ENCODE measurements at places on chromosomes 7 and 10.
A peak's percentile ranks its signal among the peaks of the same experiment; 100 is the strongest.

DNA sequence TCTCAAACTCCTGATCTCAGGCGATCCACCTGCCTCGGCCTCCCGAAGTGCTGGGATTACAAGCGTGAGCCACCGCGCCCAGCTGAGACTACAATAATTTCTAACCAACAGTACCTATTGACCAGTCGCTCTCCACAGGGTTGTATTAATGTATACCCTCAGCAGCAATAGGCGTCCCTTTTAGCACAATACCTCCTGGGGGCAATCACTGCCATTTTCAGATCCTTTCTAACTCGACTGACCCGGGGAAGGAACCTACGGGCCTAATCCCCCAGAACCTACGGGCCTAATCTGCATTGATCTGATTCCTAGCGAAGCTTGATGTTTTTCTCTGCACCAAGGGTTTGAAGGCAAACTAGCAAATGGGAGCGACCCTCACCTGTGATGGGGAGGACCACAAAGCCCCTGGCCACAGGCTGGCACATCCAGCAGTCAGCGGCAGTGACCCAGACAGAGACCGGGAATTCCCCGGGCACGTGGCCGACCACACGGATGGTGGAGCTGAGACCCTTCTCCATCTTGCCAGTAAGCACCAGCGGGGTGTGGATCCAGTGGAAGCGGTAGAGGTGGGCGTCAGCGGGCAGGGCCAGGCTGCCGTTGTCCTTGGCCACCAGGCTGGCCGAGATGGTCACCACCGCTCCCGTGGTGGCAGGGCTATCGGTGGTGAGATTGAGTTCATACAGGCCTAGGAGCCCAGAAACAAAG is 6.9 kb downstream of the TMEM130 start:
- no peak for DNase-seq

GRCh38 chr7:54864663-54865062 is 105.7 kb upstream of the SEC61G start:
- DNase-seq = no peak

DNA sequence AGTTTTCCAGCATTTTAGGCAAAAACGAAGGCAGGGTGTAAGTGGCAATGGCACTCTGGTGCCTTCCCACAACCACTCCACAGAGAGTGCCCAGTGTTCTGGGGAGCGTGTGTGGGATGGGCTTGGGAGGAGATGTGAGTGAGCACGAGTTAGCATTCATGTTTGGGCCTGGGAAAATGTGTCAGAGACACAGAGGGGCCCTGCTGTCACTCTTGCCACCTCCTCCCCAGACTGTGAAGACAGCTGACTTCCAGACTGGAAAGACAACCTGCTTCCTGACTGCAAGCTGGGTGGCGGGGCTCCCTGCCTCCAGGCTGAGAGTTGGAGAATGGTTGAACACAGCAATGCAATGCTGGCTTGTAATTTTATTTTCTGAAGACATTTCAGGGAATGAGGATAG is 454.5 kb upstream of the ZMIZ1 start:
- DNase-seq = no peak

GRCh38 chr10:111113238-111113960 is 36.6 kb downstream of the ADRA2A start:
- no peak for DNase-seq

DNA sequence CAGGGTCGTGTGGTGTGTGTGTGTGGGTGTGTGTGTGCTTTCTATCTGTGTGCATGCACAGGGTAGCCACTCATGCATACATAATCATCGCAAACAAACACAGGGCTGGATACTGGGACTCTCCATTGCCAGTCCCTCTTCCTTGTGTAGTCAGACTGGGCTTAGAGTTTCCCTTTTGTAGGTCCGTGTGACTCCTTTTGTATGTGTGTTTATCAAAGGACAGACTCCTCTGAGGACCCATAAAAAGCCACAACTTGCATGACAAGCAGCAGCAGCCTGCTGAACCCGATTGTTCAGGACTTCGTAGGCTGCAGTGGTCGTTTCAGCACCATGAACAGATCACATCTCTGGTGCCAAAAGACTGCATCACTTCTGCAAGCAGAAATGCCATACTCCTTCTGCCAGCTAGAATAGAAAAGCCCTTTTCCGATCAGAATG is 895 bp downstream of the VSTM2A start:
- DNase-seq = no peak

- peak; percentile 62 for DNase-seq
These were observed 149.6 kb downstream of the TCF7L2 start for GRCh38 chr10:113099431-113100183.

DNA sequence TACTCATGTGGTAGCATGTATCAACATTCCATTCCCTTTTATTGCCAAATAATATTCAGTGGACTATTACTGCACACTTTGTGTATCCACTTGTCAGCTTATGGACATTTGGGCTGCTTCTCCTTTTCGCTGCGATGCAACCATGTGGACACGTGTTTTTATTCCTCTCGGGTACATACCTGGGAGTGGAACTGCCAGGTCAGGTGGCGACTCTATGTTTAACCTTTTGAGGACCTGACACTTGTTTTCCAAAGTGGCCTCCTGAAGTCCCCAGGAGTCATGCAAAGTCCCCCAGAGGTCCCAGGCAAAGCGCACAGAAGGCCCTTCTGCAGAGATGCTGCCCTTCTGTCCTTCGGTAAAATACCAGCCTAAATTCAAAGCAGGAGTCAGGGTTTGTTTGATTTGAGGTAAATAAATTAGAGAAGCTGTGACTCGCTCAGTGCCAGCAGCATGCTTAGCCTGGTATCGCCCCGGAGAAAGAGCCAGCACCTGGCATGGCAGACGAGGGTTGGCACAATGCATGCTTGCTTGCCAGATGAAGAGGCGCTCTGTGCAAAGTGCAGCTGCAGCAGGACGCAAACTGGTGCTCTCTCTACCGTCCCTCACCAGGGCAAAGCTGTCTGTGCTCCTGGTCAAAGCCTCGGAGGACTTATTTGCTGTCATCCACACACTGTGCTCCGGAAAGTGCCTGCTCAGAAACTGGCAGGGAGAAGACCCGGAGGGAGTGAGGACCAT is 37.8 kb downstream of the HIPK2 start:
- DNase-seq = no peak

GRCh38 chr10:30752481-30752881 is 122.9 kb upstream of the LYZL2 start:
- no peak for DNase-seq

GRCh38 chr10:28326516-28327490 is 23.9 kb upstream of the MPP7 start:
- DNase-seq = no peak

- DNase-seq = no peak
These were observed 4.7 kb upstream of the TRIM8 start for GRCh38 chr10:102639537-102639936.

GRCh38 chr10:8104005-8104404 is 49.5 kb downstream of the GATA3 start:
- DNase-seq = no peak

DNA sequence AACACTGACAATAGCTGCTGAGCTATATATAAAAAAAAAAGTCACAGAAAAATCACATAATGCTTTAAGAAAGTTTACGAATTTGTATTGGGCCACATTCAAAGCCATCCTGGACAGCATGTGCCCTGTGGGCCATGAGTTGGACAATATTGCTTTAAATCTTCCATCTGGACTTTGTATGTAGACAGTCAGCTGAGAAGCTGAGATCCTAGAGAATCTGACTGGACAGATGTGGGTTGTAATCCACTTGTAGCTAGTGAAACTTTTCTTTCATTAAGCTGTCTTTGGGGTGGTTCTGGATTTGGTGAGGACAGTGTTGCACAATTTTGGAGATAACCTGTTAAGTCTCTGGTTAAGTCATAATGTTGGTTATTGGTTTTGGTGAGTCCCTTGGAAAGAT is 824.5 kb downstream of the CCSER2 start:
- no peak for DNase-seq

- DNase-seq = no peak
These were observed 3.1 kb downstream of the USP6NL start for GRCh38 chr10:11608159-11609013.

- DNase-seq = no peak
These were observed 13.3 kb upstream of the TCTN3 start for GRCh38 chr10:95706990-95707389.

DNA sequence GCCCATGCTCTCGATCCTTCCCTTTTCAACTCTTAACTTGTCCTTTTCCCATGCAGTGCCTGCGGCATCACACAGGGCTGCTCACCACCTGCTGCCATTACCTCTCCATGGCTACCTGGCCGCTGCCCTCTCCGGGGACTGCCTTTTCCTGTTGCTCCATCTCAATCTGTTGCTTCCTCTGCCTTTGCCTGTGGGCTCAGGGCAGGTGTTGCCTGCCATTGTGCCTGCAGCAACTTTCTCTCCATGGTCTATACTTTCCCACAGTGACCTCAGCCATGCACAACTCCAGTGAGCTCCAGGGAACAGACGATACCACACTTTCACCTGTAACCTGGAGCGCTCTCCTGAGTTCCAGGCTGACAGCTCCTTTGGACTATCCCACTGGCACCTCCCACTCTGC is 3.2 kb downstream of the DNAJB12 start:
- DNase-seq = no peak

- DNase-seq = no peak
These were observed 28.2 kb downstream of the C10orf105 start for GRCh38 chr10:71691405-71691804.

- DNase-seq = no peak
These were observed 24.6 kb upstream of the PLEKHA1 start for GRCh38 chr10:122349758-122350369.

- DNase-seq = peak; percentile 43
These were observed 1200.5 kb downstream of the SORCS1 start for GRCh38 chr10:105964009-105964408.

DNA sequence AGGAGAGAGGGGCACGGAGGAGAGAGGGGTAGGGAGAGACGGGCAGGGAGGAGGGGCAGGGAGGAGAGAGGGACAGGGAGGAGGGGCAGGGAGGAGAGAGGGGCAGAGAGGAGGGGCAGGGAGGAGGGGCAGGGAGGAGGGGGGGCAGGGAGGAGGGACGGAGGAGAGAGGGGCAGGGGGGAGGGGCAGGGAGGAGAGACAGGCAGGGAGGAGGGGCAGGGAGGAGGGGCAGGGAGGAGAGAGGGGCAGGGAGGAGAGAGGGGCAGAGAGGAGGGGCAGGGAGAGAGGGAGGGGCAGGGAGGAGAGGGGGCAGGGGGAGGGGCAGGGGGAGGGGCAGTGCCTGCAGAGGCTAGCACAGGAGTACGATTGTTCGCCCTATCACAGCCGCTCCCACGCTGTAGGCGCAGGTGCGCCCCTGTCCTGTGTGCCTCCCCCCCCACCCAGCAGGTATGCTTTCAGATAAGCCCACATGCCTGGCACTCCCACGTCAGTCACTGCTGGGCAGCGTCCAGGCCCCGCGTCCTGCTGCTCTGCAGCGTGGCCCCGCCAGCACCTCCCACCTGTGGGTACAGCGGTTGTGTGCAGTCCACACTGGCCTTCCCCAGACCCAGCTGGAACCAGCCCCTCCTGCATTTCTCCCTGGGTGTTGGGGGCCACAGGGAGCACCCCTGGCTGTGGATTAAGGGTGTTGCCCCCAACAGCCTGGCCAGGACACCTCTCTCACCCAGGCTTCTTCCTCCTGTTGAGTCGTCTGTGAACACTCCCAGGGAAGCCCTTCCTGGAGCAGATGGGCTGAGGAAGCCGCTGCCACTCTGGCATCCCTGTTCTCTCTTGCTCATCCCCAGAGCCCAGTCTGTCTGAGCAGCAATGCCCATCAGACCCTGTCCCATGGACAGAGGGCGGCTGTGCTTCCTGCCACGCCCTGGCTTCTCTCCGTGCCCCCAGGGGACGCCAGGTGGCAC is 10.8 kb downstream of the NKX6-2 start:
- DNase-seq = no peak

GRCh38 chr10:14409247-14409646 is 78.5 kb upstream of the FRMD4A start:
- DNase-seq = no peak

DNA sequence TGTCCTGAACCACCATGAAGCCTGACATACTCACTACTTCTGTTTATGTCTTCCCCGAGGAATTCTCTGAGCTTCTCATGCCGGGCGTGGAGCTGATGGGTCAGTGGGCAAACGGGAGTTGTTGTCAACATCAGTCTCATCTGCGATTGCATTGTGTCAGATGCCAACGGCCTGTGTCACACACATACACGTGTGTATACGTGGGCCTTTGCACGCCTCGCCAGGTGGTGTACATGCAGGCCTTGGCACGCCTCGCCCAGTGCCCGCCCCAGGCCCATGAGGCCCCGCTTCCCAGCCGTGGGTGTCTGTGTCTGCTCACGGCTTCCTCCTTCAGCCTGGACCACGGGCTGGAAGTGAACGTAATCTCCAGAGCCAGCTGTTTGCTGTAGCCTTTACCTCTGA is 7.5 kb upstream of the CSGALNACT2 start:
- peak; percentile 33 for DNase-seq

DNA sequence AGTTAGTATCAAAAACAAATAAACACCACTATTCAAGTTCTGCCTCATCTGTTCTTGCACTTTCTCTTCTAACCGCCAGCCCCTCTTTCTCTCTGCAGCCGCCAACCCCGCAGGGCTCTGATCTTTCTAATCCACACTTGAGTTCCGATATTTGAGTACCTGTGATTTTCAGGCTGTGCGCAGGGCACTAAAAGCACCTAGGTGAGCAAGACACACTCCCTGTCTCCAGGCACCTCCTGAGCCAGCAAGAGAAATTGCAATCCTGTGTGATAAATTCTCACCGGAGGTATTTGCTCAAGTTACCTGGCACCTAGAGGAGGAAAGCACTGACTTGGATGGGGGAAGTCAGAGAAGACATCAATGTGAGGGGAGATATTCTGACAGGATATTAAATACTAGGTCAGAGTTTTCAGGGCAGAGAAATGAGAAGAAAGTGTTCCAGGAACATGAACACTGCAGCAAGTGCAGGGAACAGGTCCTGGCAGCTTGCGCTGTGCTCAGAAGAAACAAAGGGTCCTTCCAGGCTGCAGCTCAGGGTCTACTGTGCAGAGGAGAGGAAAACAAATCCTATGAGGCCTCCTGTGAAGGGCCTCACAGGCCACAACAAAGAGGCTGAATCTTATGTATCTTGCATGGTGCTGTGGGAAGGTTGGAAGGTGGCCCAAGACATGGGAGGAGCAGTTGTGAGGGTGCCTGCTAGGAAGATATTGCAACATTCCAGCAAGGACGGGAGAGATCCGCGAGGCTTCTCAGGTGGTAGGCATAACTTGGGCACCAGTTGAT is 568.7 kb upstream of the MGMT start:
- no peak for DNase-seq

DNA sequence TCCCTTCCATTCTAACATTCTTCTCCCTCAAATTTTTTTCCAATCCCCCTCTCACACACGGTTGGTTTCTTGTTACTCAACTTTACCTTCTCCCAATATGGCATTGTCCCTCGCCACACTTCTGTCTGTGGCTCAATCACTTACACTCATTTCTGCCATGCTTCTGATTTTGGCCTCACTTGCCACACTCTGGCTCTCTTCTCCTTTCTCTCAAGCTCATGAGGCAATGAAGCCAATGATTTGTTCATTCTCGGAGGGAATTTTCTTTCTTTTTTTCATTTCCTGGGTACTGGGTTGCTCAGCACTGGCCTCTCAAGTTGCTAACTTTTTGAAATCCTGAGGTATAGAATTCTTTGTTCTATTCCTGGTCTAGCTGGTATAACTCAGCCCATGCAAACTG is 4.0 kb upstream of the MYOZ1 start:
- DNase-seq = peak; percentile 91

Data from inflammatory macrophage treated with lipopolysaccharide for 4 hours (primary cell).